ENCODE measurements at places on chromosomes 11 and 22.

DNA sequence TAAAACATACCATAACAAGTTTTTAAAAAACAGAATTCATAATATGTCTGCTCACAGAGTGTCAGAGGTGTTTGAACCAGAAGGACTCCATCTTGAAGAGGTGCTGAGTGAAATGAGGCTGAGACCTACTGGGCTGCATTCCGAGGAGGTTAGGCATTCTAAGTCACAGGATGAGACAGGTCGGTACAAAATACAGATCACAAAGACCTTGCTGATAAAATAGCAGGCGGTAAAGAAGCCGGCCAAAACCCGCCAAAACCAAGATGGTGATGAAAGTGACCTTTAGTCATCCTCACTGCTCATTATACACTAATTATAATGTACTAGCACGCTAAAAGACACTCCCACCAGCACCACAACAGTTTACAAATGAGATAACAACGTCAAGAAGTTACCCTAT is 116.4 kb downstream of the ARHGAP32 start:
- no peak for DNase-seq

- no peak for DNase-seq
Observed at GRCh38 chr22:47779474-47779873, 1017.0 kb downstream of the TBC1D22A start.

GRCh38 chr11:118088531-118088930 is 1.8 kb upstream of the SMIM35 start:
- DNase-seq = no peak

DNA sequence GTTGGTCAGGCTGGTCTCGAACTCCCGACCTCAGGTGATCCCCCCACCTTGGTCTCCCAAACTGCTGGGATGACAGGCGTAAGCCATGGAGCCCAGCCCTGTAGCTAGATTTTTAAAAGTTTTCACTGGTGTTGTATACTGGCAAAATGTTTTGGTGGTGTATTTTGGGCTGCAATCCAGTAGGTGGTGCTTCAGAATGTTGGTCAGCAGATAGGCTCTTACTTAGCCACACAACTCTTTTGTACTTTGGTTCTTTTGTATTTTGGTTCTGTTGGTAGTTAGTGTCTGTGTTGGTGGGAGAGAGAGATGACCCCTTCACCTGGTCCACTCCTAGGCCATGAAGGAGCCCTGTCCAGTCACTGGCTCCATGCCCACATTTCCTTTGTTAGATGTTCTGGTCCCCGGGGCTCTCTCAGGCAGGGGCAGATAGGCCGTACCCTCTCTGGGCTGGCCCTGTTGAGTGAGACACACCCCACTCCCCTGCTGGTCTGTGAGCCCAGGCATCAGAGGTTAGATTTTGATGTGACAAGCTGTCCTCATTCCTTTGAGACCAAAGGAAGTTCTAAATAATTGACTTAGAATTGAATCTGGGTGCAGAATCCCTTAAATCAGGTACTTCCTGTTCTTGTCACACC is 123.8 kb downstream of the DDX10 start:
- no peak for DNase-seq

GRCh38 chr11:120511820-120512738 is 531 bp downstream of the GRIK4 start:
- DNase-seq = no peak

- DNase-seq = no peak
Observed at GRCh38 chr11:4577761-4578160, 3.8 kb upstream of the OR52I2 start.

DNA sequence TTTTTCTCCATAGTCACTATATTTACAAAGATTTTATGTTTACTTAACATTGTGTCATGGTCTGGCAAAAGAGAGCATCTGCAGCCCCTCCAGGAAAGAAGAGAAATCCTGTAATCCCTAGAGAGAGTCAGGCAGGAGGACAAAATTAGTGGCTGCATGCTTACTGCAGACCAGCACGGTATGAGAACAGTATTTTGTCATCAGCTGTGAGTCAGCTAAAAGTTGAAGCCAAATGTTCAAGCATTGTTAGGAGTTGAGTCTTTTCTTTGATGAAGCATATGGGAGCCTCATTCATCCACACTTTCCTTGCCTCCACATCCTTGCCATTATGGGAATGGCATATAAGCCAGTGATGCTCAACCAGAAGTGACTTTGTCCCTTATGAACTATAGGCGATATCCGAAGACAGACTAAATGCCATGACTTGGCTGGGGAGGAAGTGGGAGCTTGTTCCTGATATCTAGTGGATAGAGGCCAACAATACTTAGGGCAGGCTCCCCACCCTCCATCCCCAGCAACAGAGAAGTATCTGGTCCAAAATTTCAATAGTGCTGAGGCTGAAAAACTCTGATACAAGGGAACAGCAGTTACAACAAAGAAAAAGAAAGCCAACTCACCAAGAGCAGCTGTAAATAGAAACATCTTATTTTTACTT is 112.0 kb upstream of the OR5AK2 start:
- no peak for DNase-seq

DNA sequence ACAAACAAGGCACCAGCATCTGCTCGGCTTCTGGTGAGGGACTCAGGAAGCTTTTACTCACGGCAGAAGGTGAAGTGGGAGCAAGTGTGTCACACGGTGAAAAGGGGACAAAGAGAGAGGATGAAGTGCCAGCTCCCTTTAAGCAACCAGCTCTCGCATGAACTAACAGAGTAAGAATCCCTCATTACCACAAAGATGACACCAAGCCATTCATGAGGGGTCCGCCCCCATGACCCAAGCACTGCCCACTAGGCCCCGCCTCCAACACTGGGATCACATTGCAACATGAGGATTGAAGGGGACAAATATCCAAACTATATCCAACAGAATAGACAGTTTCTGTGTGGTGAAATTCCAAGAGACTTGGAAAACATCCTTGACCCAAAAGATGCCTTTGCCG is 198.2 kb upstream of the POU2AF2 start:
- no peak for DNase-seq

- DNase-seq = no peak
Observed at GRCh38 chr11:98565311-98565710, 455.4 kb upstream of the CNTN5 start.

DNA sequence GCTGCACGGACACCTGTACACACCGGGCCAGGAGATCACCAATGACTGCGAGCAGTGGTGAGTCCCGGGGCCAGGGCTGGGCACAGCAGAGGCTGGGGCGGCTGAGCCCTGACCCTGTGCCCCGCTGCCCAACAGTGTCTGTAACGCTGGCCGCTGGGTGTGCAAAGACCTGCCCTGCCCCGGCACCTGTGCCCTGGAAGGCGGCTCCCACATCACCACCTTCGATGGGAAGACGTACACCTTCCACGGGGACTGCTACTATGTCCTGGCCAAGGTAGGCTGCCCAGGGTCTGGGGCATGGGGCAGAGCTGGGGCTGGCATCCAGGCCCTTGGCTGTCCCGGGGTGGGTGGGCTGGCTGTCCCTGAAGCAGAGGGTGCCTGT is 7.7 kb downstream of the MUC2 start:
- DNase-seq = no peak

DNA sequence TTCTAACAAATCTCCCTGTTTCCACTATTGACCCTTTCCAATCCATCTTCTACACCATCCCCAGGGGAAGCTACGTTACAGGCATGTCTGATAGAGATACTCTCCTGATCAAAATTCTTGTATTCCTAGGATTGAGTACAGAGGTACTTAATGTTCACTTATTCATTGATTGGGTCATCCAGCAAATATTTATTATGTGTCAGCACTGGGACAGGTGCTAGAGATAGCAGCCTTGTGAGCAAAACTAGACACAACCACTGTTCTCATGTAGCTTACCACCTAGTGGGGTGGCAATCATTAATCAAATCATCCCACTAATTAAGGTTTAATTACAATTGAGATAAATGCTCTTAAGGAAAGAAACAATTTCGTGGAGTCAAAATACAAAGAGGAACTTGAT is 9.4 kb upstream of the RTCB start:
- DNase-seq = no peak

GRCh38 chr11:124584681-124585372 is 15.0 kb downstream of the OR8A1 start:
- DNase-seq = no peak

DNA sequence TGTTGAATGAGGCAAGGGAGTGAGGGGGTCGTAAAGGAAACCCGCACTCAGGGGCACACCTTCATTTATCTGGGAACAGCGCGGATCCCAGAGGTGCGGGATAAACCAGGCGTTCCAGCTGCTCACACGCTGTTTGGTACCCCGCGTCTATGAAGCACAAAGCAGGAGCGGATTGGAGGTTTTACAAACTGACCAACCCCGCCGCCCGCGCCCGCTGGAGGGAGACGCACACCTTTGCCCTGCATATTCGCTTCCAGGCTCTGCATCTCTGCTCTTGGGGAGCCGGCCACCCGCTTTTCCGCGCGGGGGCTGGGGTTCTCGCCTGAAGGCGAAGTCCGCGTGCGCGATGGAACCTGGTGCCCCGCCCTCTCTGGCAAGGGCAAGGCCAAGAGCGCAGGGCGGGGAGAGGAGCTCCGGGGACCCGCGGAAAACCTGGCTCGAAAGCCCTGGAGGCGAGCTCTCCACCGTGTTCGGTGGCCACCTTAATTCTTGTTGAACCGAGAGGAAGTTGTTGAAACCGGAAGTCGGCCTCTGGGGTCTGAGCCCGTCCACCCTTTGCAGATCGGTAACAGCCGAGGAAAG is 6.8 kb upstream of the ALX4 start:
- DNase-seq = no peak

DNA sequence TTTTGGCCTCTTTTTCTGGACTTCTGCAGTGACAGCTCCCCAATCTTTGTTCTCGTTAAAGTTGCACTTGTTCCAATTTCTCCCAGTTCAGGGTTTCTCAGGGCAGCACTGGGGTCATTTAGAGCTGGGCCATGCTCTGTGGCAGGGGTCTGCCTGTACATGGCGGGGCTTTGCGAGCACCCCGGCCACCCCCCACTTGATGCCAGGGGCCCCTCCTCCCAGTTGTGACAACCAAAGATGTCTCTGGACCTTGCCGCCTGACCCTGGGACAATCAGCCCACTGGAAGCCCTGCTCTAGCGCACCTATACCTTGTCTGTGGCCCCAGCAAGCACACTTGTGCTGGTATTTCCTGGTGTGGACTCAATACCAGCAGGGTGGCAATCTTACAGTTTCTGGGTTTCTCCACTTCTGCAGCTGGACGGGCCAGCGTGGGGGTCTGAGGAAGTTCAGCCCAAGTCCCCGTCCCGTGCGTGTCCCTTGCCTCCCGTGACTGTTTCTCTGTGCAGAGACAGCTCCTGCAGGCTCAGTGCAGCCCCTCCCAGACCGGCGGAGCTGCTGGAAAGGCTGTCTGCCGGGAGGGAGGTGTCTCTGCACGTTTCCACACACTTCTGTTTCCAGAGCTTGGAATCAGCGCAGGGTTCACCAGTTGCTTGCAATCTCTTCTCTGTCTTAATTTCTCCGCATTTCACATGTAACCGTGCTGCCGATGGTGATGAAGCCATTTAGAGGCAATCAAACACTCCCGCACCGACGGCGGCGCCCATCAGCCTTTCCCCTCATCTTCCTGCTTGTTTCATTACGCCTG is 1328.9 kb downstream of the BRD1 start:
- DNase-seq = no peak

DNA sequence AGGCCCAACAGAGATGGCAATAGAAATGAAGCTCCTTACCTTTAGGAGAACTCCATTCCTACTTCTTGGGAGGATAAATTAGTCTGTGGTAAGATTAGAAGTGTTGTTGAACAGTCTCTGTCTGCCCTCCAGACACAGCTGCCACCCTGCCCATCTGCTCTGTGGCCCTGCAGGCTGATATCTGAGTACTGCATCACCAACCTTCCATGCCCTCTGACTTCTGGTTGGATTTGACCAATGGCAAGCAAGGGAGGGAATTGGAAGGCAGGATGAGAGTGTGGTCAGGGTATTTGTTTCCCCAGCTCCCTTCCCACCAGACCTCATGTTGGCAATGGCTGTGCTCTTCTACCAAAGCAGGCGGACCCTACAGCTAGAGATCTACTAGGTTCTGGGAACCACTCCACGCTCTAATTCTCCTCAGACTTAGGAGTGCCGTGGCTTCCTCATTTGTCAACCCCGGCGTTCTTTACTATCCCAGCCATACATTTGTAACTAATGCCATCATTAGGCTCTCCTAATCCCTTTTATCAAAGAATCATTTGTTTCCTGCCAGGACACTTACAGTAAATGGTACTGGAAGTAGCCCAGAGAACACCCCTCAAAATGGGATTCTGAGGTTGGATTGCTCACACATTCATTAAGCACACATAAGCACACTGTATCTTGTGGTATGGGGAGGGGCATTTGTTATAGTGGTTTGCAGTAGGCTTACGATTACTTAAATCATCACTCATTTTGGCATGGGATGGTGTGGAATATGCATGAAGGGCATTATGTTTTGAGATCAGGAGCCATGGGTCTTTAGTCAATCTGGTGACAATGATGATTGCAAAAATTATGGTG is 35.4 kb upstream of the CD44 start:
- no peak for DNase-seq

DNA sequence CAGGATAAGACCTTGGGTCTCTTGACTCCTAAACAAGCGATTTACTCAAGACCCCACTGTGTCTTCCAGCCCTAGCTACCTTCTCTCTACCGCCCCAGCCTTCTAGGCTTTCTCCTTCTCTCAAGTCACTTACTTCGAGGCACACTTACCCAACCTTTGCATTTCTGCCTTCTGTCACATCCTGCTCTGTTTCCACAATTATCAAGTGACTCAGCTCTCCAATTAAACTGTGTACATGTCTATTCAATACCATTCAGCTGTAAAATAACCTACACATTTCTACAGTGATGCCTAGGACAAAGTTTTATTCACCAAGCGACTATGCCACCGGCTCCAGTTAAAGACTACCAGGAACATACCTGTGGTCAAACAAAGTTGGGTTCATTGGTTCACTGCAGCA is 69.0 kb downstream of the LARGE1 start:
- DNase-seq = no peak

- DNase-seq = no peak
Observed at GRCh38 chr22:20580179-20580578, 72.8 kb downstream of the MED15 start.

GRCh38 chr22:50176850-50177536 is 6.5 kb downstream of the PANX2 start:
- DNase-seq = no peak

- DNase-seq = no peak
Observed at GRCh38 chr11:76888989-76889388, 28.3 kb downstream of the ACER3 start.

DNA sequence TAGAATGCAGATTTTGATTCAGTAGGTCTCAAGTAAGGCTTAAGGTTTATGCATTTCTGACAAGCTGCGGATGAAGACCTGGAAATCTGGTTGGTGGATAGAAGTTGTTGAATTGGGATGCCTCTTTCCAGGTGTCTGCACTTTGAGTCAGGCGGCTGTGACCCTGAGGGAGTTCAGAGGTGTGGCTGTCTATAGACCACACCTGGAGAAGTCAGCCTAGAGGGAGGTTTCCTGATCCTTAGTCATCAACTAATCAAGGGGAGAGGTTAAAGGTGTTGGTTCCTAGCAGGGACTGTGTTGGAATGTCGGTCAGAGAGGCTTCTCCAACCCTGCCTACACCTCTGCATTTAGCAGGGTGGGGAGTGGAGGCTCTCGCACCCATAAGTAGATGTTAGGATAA is 8.0 kb downstream of the GLB1L2 start:
- DNase-seq = no peak

GRCh38 chr11:118045191-118045590 is 31.7 kb upstream of the TMPRSS4 start:
- DNase-seq = no peak
